ENCODE measurements at places on chromosomes 12 and 14. TPM values are rescaled to one million over a fixed set of nuclear protein-coding genes. Genes with fewer than 3 reads are reported as not detected.

PMCH gene
- not detected for total RNA-seq

CLEC4C gene
- total RNA-seq, result not detected

CLEC4E gene
- total RNA-seq, result not detected

TAS2R42 gene
- total RNA-seq, result not detected

ALX1 gene
- 0.64 TPM for total RNA-seq

C14orf132 gene
- total RNA-seq, result 20.6 TPM

NEDD1 gene
- 28.0 TPM for total RNA-seq

Measured in fibroblast of villous mesenchyme (primary cell).